ENCODE measurements at places on chromosomes 7 and 10.
A peak's percentile ranks its signal among the peaks of the same experiment; 100 is the strongest.

DNA sequence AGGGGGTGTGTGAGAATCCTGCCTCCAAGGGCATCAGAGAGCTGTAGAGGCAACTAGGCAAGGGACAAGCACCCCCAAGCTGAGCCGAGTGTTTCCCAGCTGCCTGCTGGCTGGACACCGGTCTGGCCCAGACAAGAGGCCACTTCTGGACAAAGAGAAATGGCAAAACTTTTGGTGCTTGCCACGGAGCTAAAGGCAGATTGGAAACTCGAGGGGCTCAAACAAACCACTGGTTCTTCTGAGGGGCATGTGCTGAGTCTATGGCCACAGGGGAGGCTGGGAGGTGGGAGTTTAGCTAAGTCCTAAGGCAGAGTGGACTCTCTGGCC is 66.5 kb upstream of the INPP5A start:
- no peak for DNase-seq

DNA sequence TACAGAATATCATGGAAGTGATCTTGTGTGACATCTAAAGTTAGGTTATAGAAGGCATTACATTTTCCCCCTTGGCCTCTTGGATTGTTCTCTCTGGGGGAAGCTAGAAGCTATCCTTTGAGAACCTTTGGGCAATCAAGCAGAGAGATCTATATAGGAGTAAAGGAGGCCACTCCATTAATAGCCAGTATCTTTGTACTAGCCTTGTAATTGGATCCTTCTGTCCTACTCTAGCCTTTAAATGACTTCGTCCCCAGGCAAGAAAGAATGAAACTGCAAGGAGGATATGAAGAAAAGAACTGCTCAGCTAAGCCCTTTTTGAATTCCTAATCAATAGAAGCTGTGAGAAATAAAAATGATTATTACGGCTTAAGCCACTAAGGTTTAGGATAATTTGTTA is 230.9 kb downstream of the AGMO start:
- no peak for DNase-seq

GRCh38 chr7:67470256-67470751 is 473.7 kb downstream of the TYW1 start:
- DNase-seq, result peak; percentile 22

DNA sequence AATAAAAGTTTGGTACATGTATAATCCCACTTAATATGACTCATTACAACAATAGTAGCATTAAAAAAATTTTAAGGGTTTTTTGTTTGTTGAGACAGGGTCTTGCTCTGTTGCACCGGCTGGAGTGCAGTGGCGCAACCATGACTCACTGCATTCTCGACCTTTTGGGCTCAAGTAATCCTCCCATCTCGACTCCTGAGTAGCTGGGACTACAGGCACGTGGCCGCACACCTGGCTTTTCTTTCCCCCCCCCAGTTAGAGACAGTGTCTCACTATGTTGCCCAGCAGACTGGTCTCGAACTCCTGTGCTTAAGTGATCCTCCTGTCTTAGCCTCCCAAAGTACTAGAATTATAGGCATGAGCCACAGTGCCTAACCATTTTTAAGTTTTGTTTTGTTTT is 40.7 kb downstream of the KMT2C start:
- DNase-seq, result no peak

DNA sequence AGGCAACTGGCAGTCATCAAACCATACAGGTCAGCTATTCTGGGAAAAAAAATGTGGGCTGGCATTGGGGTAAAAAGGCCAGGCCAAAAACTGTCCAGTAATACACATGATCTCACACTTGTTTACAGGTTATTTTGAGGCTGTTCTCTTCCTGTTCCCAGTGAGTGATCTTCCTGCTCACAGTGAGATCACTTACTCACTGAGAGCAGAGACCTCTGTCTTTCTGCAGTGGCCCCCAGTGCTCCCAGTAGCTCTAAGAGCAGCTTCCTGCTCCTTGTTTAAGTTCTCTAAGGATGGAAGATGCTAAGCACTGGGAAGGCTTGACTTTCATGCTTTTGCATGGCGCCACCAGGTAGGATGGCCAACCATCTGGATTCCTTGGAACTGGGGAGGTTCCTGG is 93.5 kb upstream of the KIAA1217 start:
- DNase-seq, result no peak

DNA sequence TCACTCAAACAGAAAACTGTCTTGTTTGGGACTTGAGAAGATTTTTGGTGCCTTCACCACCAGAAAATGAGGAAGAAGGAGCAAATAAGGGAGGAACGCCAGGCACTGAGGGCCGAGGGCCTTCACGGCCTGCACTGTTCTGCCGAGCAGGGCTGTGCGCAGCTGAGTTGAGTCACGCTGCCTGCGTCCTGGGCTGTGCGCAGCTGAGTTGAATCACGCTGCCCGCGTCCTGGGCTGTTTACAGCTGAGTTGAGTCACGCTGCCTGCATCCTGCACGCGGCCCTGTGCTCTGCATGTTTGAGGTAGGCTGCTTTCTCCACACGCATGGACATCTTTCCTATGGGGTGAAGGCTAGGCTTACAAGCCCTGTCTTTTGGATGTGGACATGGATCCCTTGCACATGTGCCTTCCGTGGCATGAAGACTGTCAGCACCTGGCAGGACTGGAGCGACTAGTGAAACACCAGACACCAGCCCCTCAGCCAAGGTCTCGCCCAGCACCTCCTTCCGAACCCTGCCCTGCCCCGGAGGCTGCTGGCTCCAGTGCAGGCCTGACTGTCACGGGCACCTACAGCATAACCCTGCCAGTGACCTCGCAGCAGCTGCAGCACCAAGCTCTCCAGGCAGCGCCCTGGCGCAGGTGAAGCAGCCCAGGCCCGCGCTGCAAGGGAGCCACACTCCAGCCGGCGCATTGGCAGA is 96.7 kb downstream of the HTR5A start:
- DNase-seq, result no peak

DNA sequence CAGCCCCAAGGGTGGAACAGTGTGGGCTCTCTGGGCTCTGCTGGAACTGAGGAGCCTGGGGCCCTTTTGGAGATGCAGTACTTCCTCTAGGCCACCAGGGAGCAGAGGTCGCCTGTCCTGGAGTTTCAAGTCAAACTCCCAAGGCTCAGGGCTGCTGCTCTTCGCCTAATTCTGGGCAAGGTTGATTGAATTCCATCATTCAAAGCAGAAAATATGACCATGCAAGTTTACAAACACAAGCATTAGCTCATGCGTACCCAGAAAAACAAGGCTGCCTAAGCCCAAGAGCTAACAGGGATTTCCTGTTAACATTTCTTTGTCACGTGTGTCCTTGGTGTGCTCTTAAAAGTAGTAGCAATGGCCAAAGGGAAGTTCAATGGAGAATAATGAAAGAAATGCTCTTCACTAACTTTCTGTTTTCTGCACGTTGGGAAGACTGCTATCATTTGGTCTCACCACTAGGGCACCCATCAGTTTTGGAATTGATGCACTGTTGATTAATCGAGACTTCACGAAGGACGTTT is 20.1 kb downstream of the LDB3 start:
- no peak for DNase-seq

DNA sequence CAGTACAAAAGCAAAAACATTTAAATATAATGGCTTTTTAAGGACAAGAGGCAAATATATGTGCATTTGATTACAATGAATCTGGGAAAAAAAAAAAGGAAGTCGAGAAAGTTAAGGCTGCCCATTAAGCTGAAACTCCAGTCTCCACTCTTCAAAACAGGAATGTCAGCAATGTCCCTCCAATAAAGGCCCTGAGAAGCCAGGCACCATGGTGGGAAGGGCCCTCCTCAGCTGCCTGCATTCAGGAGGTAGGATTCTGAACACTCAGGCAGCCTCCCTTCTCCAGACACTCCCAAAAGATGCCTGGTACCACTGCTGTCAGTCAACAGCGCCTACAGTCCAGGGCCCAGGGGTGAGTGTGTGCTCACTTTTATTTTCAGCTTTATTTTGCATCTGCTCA is 121.3 kb upstream of the MGMT start:
- DNase-seq, result no peak

GRCh38 chr10:97999066-97999922 is 31.1 kb downstream of the CRTAC1 start:
- no peak for DNase-seq

DNA sequence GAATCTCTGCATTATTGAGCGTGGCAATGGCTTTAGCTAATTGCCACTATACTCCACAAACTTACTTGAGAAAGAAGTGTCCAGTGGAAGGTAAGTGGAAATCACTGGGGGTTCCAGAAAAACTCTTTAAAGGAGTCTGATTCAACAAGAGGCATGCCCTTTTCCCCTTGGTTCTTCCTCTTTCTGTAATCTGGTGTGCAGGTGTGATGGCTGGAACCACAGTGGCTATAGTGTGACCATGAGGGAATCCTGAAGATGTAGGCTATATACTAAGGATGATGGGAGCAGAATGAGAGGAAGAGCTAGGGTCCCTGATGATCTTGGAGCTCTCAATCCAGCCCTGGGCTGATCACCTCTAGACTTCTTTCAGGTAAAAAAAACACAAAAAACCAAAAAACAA is 2.0 kb upstream of the CLEC2L start:
- DNase-seq, result no peak

DNA sequence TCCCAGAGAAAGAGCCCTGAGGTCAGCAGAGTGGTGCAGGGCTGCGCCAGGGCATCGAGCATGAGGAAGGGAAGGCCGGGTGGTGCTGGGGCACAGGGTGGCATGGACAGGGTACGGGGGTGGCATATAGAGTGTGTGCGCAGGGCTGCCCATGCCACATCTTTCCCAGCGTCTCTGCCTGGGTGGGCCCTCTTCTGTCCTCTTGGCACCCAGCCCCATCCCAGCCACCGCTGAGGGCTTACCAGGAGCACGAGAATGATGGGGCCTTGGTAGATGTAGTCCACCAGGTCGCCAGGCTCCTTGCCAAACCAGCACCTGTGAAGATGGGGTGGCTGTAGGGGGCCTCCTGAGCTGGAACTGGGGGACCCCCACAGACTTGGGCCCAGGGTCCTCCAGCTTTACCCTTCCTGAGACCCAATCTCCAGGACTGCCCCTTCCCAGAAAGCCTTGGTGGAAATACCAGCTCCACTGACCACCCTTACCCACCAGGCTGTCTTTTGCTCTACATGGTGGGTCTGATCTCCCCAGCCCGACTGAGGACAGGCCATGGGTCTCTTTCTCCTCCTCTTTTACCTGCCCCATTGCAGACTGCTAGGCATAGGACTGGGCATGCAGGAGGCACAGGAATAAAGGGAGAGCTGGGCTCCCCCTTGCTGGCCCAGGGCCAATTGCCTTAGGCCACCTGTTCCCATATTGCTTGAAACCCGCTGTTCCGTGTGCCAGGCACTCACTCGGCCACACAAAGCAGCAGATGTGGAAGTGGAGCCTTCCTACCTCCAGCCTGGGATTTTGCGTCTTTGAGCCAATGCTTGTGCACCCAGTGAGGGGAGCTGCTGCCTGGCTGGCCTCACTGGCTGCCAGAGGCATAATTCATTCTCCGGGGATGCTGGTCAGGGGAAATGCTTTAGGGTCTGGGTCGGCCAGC is 21.7 kb downstream of the CRHR2 start:
- no peak for DNase-seq

DNA sequence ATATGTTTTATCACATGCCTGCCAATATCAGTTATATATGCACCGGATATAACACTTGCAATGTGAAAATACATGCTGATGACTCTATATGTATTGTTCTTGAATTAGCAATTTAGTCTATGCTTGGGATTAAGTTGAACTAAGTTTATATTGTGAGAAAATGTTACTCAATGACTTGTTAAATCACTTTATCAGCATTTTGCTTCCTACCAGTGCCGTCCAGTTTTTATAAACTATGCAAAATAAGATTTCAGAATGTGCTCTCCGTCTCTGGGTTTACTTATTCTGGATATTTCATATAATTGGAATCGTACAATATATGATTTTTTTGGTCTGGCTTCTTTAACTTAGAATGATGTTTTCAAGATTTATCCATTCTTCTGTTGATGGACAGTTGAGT is 25.5 kb upstream of the SLC26A3 start:
- DNase-seq, result no peak

DNA sequence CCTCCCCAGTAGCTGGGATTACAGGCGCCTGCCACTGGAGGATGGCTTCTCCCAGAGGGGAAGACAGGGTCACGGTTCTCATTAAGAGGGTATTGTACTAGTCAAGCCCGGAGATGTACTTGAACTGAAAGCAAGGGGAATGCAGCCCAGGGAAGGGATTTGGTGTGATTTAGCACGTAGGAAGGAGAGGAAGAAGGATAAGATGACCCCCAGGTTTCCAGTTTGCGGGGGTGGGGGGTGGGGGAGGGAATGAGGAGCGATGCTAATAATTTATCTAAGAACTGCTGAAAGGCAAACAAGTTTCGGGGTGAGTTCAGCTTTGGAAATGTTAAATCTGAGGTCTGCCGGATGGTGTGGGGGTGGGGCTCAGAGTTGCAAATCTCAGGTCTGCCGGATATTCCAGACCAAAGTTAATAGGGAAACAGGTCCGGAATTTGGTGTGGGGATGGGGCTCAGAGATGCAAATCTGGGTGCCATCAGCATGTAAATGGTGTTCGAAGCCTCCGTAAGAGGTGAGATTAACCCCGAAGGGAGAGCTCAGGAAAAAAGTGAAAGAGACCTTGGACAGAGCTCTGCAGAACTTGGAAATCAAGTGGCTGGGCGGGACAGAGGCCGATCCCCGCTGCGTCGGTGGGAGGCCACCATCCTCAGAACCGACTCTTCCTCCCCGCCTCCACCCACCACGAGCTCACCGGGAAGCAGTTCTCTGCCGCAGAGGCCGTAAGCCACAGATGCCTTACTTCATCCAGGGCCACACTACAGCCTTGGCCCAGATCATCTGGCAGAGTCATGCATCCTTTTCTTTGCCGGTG is 1.6 kb upstream of the SEPHS1 start:
- peak; percentile 47 for DNase-seq

DNA sequence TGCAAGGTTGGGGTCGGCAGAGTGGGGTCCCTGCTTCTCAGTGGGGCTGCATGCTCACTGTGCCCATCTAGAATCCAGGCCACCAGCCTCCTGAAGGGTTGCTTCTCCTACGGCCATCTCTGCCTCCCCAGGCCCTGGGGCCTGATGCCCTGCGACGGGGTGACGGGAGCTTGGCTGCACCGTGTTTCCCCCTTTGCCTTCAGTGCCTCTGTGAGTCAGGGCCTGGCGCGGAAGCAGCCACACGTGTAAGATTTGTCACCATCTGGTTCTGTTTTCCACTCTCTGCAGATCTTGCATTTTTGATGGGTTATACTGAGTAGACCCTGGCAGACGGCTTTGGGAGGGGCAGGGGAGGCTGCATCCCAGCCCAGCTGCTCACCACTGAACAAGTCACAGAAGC is 7.2 kb downstream of the ADAMTS14 start:
- DNase-seq, result no peak

Data from left renal cortex interstitium (tissue), 4 donors.